ENCODE measurements at places on chromosomes 2 and 18.

DNA sequence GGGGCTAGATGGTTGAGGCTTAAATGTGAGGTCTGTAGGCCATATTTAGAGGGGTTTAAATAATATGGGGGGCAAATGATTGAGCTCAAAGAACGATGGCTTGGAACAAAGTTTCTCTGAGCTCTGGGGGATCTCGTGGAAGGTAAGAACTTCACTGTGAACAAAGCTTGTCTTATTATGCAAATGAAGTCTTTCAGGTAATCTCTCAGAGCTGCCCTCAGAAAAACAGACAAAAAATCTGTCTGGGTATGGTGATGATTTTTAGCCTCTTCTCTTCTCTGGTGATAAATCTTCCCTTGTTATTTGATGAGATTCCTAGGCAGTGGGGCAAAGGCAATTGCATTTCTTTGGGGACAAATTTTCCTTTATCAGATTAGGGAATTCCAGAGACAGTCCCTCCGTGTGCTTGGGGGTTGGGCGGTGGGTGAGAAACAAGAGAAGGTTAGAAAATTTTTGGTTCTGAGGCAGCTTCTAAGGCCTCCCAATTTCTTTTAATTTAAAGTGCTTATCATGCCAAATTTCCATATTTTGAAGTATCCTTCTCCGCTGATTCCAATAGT is 760.4 kb downstream of the TSN start:
- no peak for DNase-seq

- DNase-seq: no peak
Measured at GRCh38 chr2:169672406-169672805, 21.8 kb downstream of the CFAP210 start.

DNA sequence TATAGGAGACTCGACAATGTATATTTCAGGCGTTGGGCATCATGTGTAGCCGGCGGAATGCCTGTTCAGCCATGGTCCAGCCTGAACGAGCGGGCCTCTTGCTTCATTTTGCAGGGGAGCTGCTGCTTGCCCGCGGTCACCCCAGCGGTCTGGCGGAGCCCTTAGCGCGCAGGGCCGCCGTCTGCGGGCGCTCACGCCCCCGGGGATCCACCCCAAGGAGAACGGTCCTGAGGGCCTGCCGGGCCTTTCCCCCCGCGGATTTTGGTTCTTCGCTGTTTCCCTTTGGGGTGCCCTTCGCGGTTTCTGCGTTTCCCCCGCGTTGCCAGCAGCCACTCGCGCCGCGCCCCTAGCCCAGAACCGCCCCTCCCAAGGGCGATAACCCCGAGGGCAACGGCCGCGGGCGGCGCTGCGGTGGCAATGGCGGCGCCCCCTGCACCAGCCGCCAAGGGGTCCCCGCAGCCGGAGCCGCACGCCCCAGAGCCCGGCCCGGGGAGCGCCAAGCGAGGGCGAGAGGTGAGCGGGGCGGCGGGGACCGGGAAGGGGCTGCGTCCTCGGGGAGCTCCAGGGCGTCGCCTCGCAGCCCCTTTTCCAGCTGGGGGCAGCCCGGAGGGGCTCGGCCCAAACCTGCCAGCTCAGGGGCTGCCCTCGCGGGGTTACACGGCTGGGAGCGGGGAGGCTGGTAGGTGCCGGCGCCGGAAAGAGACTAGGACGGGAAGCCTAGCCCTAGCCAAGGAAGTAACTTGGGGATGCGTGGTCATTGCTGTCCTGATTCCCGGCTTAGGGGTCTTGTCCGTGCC is at the start of gene MFSD2B:
MFSD2B (plus strand) TSS at position 406 of the 797 bp plus-strand sequence; CDS start at position 418, 12 bp downstream.
- DNase-seq: no peak

GRCh38 chr18:9211955-9212354 is 75.4 kb downstream of the ANKRD12 start:
- no peak for DNase-seq

GRCh38 chr18:4024702-4025101 is 430.4 kb downstream of the DLGAP1 start:
- DNase-seq: no peak

- peak; percentile 67 for DNase-seq
Measured at GRCh38 chr2:96260387-96261260, 5.2 kb downstream of the TMEM127 start.

- no peak for DNase-seq
Measured at GRCh38 chr18:40935423-40935822, 1019.6 kb upstream of the PIK3C3 start.

GRCh38 chr18:74500372-74500771 is 4.2 kb downstream of the CNDP2 start:
- DNase-seq: no peak

DNA sequence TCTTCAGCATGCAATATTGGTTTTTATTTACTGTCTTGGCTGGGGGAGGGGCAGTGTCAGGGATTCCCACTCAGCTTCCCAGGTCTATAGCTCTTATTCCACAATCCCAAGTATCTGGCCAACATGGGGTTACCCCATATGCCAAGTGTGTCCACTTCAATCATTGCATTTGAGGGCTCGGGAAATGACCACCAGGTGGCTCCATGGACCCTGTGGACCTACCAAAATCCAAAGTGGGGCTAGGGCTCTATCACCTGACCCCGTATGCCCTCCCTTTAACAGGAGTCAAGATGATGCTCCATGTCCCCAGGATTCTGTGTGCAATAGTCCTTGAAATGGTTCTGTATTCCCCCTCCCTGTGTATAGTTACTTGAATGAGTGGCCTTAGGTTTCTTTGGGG is 12.1 kb upstream of the TRAF3IP1 start:
- DNase-seq: no peak

DNA sequence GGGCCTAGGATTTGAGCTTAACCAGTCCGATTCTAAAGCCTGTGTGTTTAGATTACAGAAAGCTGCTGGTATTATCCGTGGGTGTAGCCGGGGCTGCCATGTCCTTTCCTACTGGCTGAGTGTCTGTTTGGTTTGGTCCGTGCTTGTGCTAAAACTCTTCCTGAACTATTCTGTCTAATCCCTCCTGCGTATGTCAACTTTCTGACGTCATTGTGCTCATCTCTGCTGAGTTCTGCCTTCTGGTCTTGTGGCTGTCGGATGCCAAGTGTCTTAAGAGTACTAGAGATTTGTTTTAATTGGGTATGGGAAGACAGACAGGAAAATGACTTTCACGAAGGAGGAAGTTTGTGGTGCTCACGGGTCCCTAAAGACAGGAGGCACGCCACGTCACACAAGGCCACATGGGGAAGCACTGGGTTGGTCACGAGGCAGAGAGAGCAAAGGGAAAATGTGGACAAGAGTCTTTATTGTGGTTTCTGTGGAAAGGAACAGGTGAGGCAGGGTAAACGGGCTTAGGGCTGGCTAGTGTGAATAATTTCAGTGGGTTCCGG is 31.8 kb upstream of the NTSR2 start:
- no peak for DNase-seq

DNA sequence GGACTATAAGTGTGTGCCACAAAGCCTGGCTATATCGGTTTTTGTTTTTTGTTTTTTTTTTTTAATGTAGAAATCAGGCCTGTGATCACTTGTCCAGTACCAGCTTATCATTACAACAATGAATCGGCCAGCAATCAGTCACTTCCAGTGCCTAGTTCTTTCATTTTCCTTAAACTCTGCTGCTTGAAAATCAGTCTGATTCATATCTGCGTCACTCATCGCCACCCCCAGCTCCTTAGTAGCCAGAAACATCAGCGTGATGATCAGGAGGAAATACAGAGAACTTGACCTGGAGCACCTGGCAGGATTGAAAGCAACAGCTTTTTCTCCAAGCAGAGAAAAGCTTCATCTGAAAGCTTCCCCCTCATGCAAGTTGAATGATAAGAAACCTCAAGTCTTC is 75.4 kb downstream of the SPTBN1 start:
- DNase-seq: no peak

DNA sequence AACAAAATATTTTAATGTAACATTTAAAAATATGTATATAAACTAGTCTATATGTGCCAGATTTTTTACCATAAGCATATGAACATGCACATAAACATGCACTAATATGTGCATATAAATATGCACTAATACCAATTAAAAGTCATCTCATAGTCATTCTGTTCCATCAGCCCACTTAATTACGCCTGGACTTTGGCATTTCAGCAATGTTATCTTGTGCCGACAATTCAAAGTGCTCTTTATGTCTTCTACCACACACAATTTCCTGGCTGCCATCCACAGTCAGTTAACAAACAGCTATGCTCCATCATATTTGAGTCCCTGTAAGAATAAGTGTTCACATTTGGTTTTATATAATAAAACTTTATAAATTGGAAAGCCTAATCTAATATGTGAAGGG is 92.6 kb upstream of the TSPYL6 start:
- no peak for DNase-seq

DNA sequence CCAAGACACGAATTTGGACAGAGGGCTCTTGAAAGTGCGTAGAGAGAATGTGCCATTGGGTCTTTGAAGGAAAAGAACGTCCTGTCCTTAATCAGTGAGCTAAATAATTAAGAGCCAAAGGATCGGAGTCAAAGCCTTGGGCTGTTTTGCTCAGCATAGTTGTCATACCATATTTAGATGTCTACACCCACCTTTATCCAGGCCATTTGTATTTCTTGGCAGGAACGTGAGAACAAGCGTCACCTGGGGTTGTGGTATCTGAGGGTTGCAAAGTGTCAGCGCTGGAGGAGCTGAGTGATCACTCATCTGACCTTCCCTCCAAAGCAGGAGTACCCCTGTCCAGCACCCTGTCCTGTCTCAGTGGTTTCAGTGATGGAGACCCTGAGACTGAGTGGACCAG is 4.5 kb downstream of the LPIN1 start:
- DNase-seq: no peak

GRCh38 chr2:6626401-6627012 is 239.2 kb downstream of the CMPK2 start:
- no peak for DNase-seq

- DNase-seq: no peak
Measured at GRCh38 chr2:111662771-111663470, 221.1 kb downstream of the ANAPC1 start.

GRCh38 chr2:103364177-103364576 is 602.3 kb downstream of the TMEM182 start:
- no peak for DNase-seq

- no peak for DNase-seq
Measured at GRCh38 chr2:223470602-223471001, 131.6 kb downstream of the SCG2 start.

- no peak for DNase-seq
Measured at GRCh38 chr2:63364866-63365265, 223.4 kb downstream of the WDPCP start.

DNA sequence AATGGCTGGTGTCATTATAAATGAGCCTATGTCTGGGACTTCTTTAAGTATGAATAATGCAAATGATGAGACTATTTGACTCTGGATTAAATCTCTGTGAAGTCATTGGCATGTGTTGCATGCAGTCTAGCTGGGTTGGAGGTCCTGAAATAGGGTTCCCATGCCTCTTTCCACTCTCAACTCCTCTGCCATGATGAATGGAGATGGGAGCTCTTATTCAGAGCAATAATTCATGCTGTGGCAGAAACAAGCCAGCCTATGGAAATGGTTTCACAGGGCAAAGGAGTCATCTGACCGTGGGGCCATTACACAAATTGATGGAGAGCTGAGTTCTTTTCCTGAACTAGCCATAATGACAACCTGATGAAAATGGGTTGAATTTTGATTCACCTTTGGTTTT is 15.5 kb upstream of the CCDC195 start:
- DNase-seq: no peak

- no peak for DNase-seq
Measured at GRCh38 chr2:179429597-179429996, 165.0 kb upstream of the SESTD1 start.

DNA sequence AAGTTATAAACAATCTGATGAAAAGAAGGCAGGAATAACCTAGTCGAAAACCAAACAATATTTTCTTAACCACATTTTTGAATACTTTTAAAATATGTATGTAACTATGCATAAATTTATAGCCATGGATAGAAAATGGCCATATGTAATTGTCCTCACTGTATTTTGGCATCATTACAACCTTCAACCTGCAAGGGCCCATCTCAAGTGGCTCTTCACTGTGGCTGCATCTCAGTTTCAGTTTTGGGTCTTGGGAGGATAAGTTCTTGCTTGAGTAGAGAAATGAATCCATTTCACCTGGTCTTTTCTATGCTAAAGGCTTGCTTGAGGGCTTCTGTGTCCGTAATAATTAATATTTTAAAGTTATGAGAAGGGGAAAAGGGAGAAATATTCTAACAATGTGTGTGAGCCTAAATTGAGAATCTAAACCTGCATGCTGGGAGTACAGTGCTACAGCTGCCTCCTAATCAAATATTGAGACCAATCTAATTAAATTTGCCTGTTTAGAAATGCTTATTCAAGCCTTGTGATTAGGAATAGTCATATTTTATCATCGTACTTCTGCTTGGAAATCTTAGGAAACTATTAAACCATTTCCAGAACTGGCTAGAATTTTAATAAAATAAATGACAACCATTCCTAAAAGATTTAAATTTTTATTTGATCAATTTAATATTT is 92.5 kb downstream of the EML4 start:
- no peak for DNase-seq

DNA sequence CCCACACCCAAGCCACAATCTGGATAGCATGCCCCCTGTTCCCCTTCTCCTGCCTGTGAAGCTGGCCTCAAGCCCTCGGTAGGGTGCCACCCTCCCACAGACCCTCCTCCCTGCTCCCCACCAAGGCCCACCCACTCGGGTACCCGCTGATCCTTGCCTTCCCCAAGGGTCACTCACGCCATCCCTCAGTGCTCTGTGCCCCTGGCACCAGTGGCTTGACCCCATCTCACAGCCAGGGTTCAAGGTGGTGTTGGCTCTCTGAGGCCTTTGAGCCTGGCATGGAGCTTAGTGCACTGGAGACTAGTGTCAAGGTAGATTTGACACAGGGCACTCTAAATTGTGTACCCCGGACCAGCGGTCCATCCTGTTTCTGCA is 11.9 kb downstream of the ADRA2B start:
- DNase-seq: no peak

GRCh38 chr2:192459422-192459821 is 264.7 kb upstream of the TMEFF2 start:
- no peak for DNase-seq

GRCh38 chr2:76870011-76870410 is 652.2 kb downstream of the LRRTM4 start:
- DNase-seq: peak; percentile 14

DNA sequence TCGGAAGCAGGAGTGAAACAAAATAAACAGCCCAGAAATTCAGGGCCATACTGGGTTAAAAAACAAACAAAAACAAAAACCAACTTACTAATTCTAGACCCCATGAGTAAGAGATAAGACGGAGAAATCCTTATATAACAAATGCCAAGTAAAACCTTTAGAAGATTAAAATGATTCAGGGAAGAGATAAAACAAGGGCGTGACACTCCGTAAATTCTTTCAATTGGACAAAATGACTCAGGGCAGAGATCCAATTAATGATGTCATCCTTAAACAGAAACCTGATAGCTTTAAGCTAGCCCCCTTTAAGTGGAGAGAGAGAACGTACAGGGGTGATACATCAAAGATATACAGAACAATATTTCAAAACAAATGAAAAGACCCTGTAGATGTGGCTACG is 317.4 kb downstream of the NBAS start:
- DNase-seq: no peak

Data from skeletal muscle cell (primary cell).